Pancreas (tissue), 10 donors: ENCODE measurements at places on chromosomes 1 and 21. TPM values are rescaled to one million over a fixed set of nuclear protein-coding genes. Genes with fewer than 3 reads are reported as not detected.

Gene ZMYND12
- total RNA-seq: 1.0 TPM

DNA sequence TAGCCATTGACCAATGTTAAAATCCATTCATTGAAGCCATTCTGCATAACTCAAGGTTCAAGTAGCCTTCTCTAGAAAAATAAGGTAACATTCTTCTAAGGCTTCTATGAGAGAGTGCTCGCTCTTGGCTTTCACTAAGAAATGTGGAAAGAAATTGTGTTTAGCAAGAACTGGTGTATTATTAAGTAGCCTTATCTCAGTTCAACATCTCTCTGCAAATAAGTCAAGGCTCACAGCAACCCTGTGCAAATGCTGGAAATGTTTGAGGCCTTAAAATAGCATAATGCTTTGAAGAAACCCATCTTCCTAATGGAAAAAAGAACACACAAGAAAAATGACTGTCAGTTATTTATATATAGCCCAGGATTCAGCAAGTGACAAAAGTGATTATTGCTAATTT is 254.1 kb upstream of the PROX1 start:
- no peak for DNase-seq

DNA sequence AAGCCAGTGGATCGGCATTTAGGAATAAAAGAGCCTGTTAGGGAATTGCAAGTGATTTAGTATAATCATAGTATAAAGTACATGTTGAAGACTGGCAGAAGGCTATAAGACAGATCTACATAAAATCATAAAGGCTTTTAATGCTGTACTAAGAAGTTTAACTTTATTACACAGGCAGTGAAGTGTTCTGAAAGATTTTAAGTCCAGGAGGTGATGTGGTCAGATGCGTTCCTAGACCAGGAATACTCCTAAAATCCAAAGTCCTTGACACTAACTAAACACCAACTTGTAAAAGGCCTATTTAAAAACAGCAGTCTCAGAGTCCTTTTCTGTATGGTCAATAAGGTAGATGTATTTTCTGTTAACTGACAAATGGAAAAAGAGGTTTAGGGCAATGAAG is 57.0 kb downstream of the KIFAP3 start:
- DNase-seq: no peak

- DNase-seq: no peak
Observed at GRCh38 chr1:93219443-93219842, 38.9 kb downstream of the CCDC18 start.

DNA sequence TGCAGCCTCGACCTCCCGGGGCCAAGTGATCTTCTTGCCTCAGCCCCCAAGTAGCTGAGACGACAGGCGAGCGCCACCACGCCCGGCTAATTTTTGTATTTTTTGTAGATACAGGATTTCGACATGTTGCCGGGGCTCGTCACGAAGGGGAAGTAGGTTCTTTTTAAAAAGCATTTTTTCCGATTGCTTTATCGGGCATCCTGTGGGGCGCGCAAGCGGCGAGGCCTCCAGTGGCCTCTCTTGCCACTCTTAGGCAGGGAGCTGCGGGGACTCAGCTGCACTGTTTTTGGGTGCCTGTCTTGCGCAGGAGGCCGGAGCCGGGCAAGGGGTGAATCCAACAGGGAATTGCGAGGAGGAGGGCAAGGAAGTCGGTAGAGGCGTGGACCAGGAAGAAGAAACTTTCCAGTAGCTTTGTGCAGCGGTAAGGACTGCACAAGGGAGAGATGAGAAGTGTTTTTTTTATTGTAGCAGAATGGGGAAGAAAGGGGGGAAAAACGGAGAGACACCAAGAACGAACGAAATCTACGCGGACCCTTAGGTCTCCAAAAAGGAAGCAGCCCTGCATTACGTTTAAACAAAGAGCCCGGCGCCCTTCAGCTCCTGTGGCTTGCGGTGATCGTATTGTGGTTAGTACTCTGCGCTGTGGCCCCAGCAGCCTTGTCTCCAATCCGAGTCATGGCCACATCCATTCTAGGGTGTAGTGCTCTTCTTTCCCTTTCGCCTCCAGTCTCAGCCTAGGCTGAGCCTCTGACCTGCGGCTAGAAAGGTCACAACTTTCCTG is 164.8 kb downstream of the PPIAL4G start:
- DNase-seq: no peak

DNA sequence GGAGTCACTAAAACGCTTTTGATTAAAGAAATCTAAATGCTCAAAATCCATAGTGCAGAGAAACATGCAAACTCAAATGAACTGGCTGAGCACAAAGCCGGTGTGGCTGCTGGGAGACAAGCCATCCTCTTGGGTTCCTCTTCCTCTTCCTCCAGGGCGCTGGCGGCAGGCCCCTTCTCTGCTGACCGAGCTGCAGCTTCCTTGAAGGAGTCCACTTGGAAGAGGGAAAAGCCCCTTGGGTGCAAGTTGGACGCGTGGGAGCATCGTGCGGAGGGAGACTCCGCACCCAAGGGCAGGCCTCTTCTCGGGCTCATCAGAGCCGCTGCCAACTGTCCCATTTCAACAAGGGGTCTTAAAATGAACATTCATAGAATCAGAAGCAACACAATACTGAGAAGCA is 7.9 kb downstream of the CCNL2 start:
- no peak for DNase-seq

Gene SH3GLB1
- 48.3 TPM for total RNA-seq

Gene UTS2
- not detected for total RNA-seq

DNA sequence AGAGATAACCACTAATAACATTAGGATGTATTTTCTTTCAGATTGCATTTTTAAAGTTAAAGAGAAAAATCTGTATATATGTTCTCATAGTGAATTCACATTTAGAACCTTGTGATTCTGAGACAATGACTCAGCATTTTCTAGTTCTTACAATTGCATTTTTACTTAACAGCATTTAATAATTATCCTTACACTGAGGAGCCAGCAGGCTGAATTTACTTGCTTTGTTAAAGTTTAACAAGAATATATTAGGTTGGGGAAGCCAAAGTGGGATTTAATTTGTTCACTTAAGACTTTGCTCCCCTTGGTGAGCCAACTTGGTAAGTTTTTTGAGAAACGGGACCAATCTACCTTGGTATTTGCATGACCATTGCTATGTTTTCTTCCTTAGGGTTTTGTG is 4.5 kb downstream of the PATJ start:
- no peak for DNase-seq

Gene BRWD1
- total RNA-seq: 23.9 TPM

Gene TMEM50A
- total RNA-seq: 48.1 TPM

DNA sequence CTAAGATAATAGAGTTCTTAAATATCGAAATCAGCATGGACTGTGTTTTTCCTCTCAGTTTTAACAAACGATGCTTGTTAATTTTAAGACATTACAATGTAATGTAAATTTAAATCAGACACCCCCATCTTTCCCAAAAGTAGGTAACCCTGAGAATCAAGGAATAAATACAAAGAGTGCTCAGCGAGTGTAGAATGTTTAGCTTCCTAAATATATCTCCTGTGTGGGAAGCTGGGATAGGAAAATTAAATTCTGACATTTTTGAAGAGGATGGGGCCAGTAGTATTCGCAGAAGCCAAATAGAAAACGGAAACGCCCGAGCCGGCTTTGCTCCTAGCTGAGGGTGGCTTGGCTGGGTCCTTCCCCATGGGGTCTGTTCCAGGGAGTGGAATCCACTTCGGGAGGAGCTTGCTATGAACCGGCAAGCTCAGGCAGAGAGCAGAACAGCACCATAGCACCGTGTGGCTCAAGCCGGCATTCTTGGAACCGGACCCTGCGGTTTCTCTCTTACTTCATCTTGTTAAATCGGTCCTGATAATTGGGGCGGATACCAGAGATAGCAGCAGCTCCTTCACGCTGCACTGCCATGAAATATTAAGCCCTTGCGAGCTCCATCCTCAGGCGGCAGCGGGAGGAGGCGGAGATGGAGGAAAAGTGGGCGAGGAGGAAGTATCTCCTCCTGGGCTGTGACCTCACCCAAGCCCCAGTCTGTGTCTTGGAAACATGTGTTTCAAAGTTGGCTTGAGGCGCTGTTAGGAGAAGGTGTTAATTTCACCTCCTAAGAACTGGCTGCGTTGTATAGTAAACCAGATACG is 24.9 kb downstream of the MAP3K7CL start:
- no peak for DNase-seq

Gene ZNF669
- total RNA-seq: 5.1 TPM

DNA sequence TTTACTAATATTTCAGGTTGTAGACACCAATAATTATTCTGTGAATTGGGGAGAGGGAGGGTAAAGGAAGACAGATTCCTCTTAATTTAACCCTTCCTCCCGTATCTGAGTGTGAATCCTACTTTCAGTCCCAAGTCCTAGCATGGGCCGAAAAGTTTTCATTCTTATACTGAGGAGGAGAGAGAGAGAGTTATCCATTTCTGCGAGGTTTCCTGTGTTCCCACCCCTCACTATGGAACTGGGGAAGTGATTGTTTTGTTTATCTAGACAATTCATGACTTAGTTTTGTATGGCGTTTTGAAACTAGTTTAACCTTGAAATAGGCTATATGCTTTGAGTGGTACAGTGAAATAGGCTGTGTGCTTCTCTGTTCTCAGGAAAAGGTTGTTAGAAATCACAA is 134.0 kb upstream of the DPYD start:
- DNase-seq: no peak

Gene OR2M3
- total RNA-seq: not detected

Gene LIN28A
- not detected for total RNA-seq

DNA sequence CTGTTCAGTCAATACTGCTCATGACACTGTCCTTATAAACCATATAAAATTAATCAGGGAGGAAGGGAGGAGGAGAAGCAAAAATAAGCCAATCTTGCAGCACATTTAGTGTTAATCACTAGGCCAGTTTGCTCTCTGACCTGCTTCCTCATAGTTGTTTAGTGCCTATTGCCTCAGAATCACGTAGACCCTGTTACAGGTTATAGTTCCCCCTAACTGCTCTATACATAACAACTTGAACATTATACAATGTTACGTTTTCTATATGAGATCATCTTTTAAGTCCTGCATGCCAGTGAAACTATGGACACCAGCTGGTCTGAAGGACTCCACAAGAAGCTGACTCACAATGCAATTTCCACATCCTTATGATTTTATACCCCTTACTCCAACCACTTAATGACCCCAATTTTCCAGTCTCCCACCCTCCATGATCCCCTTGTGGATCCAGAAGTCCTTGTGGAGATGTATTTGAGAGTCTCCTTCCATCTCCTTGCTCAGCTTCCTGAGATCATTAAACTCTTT is 34.9 kb upstream of the TACSTD2 start:
- no peak for DNase-seq
